Neural progenitor cell (in vitro differentiated cells): ENCODE measurements at places on chromosomes 13 and 19.
A peak's percentile ranks its signal among the peaks of the same experiment; 100 is the strongest.

DNA sequence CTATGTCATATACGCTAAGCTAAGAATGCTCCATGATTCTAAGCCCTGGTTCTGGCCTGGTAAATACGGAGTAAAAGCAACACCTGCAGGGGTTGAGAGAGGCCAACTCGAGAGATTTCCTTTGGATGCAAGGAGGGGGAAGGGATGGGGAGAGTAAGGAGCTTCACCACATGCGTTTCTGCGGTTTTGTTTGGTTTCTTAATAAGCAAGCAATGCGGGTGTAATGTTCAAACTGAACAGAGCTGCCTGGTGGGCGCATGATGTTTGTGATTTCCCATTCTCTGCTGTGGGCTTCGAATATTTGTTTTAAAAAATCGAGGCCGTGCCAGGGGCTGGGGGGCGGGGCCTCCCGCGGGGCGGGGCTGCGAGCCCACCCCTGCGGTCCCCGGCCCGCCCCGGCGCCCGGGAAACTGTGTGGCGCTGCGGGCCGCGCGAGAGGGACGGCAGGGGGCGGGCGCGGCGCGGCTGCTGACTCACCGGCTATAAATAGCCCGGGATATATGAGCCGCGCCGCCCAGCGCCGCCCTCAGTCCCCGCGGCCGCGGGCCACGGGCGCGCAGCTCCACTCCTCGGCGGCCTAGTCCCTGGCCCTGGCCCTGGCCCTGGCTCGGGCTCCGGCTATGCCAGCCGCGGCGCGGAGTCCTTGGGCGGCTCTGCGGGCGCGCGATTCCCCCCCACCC, 5.1 kb downstream of the BBC3 start:
- peak; percentile 96 for DNase-seq

DNA sequence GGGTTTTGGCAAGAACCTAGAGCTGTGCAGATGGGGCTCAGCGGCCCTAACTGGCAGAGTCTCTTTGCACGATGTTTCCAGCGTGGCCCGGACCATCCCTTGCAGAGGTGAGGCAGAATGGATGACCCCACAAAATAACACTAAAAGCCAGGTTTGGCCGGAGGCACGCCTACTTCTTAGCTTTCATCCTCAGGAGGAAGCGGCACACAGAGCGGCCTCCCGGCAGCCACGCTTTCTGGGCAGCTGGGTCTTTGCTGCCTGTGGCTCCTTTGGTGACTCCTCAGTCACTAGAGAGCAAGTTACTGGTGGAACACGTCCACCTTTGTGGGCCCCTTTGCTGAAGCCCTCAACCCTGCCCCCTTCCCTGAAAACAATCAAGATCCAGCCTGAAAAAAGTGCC, 25.2 kb downstream of the TEX29 start:
- no peak for DNase-seq

- DNase-seq, result peak; percentile 89
These were observed 46.4 kb upstream of the SHKBP1 start for GRCh38 chr19:40530091-40530901.

DNA sequence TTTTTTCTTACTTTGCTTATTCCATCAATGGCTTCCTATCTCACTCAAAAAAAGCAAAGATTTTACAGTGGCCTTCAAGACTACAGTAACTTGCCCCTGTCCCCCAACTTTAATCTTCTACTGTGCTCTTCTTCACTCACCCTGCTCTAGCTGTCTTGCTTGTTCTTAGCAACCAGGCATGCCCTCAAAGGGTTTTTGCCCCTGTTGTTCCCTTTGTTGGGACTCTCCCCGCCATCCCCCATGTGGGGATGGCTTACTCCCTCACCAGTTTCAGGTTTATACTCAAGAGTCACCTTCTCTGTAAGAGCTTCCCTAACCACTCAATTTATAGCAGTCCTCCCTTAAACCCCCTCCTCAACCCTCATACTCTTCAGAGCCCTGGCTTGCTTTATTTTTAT, 5.4 kb downstream of the MTMR6 start:
- no peak for DNase-seq

- no peak for DNase-seq
These were observed 18.6 kb upstream of the C13orf46 start for GRCh38 chr13:113992276-113993005.

DNA sequence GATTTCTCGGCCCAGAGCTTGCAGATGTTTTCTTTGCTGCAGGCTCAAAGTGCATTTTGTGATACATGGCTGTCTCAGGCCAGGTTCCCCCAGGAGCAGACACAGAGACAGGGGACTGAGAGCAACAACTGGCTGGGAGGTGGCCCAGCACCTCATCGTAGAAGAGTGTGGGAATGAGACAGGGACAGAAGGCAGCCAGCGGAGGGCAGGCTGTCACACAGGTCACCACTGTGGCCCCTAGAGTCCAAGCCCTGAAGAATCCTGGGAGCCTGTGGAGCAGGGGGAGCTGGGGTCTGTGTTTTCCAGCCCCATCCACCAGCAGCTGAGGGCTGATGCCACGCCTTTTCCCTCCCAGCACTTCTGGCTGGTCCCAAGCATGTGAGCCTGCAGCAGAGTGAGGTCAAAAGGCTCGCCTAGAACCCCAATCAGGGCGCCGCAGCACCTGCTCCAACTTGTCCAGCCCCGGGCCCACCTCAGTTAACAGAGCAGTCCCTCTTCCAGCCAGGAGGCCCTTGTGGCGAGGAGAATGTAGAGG, 723.8 kb downstream of the UQCRFS1 start:
- peak; percentile 18 for DNase-seq

DNA sequence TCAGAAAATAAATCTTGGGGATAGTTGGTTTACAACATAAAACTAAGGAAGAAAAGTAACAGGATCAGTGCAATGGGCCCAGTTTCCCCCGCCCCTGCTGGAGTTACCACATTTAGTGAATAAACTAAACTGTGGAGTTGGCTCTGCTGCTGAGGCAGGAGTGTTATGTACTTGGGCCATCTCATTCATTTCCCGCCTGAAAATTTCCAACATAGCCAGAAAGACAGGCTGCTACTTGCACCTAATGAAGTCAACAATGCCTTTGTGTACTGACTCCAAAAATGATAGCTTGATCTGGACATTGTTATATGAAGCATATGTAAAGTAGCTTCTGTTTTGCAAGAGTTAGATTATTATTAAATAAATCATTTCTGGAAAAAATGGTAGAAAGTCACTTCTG, 7.9 kb upstream of the RNASEH2B start:
- no peak for DNase-seq

DNA sequence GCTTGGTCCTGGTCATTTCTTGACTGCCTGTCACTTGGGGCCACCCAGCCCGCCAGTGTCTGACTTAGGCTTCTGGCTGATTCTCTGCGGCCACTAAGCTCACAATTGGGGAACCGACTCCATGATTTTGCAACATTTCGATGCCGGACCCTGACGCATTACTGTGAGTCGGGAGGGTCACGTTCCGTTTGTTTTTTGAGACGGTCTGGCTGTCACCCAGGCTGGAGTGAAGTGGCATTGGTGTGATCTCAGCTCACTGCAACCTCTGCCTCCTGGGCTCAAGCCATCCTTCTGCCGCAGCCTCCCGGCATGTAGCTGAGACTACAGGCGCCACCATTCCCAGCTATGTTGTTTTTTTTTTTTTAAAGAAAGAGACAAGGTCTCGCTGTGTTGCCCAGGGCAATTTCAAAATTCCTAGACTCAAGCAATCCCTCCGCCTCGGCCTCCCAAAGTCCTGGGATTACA, 3.2 kb upstream of the ADAT3 start:
- DNase-seq, result no peak

- peak; percentile 92 for DNase-seq
These were observed 1.5 kb downstream of the ZIC5 start for GRCh38 chr13:99969919-99970650.

- DNase-seq, result no peak
These were observed 1719.5 kb upstream of the MIR17HG start for GRCh38 chr13:89627996-89628395.

DNA sequence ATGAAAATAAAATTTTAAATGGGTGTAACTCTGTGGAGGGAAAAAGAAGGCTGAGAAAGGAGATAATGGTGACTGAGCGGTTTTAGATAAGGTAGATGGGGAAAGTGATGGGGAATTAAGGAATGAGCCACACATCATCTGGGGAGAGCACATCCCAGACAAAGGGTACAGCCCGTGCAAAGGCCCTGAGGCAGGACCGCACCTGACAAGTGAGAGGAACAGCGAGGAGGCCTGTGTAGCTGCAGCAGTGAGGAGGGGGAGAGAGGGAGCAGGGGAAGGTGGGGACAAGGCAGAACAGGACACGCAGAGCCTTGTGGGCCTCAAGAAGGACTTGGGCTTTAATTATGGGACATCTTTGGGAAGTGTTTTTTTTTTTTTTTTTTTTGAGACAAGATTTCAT, 1.8 kb upstream of the CELF5 start:
- DNase-seq, result no peak
